ENCODE measurements at places on chromosomes 16 and 17.
A peak's percentile ranks its signal among the peaks of the same experiment; 100 is the strongest.

DNA sequence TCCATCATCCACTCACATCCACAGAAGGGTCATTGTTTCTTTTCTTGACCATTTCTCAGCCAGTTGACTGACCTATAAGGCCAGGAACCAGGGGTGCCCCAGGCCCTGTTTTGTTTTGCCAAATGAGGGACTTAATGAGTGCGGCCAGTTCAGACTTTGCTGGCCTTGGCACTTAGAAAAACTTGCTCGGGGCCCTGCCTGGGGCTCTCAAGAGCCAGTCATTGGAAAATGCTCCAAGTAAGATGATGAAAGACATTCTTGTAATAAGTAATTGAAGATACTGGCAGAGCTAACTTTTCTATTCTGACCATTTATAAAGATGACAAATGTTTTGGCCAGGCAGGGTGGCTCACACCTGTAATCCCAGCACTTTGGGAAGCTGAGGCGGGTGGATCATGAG, 29.0 kb upstream of the CLEC18B start:
- peak; percentile 64 for DNase-seq

DNA sequence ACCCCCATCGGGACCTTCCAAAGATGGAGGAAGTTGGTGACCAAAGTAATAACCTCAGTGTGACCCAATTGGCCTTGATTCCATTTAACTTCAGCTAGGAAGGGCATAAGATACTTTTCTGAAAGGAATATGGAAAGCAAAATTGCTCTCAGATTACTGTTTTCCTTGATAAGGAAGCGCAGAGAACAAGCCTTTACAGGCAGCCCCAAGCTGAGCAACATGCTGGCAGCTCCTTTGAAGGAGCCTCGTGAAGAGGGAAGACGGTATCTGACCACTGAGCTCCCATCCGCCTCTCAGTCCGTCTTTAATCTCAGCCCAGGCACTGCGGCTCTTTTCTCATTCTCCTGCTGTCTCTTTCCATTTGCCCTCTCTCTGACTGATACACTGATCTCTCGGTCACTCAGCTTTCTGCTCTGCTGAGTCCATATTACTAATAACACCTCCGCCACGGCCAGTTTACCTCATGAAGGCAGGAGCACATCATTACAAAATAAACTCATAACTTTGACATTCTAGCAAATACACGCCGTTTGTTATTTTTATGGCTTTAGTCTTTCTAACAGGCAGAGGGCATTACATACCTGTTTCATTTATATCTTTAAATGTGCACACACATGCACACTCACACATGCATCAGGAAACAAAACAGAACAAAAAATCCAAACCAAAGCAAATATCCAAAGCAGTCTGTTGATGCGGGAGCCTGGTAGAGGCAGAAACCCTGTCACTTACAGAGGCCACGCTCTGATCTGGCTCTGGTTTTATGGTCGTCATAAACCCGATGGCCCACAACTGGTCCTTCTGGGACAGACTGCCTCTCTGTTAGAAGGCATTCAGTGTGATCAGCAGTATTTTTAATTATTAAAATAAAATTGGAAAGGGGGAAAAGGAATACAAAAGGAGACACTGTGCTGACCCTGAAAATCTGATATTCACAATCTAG, 183.2 kb downstream of the AATF start:
- DNase-seq = no peak

DNA sequence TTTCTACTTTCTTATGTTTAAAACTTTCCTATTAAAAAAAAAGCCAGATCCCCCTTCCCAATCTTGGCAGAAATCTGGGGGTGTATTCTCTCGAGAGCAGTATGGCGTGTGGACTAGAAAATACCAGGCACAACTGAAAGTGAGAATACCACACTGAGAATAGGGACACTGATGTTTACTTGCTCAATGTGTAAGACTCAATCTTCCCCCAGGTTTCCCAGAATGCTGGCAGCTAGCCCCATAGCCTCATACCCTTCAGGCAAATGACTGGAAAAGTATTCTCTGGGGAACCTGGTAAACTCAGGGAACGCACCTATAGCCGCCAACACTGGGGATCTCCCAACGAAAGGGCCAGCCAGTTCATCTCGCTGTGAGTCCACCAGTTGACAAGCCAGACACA, 15.3 kb downstream of the ZZEF1 start:
- no peak for DNase-seq

GRCh38 chr17:71922439-71922838, 198.4 kb upstream of the SOX9 start:
- DNase-seq = peak; percentile 61

- DNase-seq = peak; percentile 2
Observed at GRCh38 chr16:65833171-65833871, 533.2 kb upstream of the CDH5 start.

Data from trophoblast cell (in vitro differentiated cells and primary cell).